NCI-H524 treated with DMSO at 0.1 percent for 48 hours (cell line): ENCODE measurements at places on chromosomes 3 and 15.

DNA sequence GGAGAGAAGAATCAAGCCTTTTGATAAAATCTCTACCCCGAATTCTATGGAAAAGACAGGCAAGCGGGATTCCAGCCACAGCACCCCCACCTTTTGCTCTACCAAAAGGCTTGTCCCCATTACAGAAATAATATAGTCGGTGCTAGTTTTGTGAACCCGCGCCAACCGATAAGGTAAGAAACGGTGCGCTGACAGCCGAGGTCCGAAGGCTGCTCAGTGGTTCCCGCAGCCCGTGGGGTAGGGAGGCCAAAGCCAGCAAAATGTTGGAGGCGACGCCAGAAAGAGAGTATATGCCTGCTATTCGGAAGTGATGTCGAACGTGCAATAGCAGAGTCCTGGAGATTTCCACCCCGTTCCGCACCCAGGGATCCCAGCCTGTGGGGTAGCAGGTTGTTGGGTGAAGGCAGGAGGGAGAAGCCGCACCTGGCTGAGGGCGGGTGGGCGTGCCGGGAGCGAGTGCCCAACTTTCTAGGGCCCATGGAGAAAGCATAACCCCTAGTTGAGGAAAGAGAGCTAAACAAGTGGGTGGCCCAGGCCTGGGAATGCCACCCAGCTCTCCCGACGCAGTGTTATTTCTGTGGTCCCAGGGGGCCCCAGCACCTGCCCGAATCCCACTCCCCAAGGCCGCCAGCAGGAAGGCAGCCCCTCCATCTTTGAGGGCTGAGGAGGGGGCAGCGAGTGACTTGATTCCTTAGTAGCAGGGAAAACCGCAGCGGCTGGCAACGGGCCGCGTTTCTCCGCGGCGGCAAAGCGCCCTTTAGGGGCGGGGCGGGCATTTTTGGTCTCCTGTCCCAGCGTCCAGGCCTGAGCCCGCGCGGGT, 7.9 kb upstream of the SOX2 start:
- DNase-seq, result no peak

DNA sequence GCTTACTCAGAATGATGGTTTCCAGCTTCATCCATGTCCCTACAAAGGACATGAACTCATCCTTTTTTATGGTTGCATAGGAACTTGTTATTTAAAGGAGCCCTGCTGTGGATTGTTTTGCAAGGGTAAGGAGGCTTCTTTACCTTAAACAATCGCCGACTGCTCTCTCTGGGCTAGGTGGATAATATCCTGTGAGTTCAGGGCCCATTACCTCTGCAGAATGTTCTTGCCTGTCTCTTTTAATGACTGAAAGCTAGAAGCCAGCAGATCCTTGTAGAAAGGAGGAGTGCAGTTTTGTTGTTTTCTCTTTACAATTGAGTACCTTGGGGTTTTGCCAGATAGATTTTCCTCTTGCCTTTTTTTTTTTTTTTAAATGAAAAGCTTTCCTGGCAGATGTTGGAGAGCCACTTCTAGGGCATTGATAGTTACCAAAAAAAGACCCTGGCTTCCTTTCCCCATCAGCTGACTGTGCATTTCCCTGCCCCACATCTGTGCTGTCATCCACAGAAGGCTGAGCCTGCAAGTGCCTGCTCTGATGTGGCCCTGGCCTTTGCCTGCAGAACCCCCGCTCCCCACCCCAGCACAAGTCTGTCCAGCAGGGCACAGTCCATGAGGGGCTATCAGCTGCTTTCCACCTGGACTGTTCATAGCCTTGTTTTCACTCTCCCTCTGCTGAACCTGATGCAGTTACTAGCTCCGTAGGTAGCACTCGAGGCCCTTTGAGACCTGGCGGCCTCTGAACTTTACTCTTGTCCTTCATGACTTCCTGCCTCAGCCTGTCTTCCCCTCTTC, 113.1 kb downstream of the CHCHD6 start:
- peak; percentile 43 for DNase-seq

GRCh38 chr3:58565621-58566397, 11.4 kb downstream of the FAM107A start:
- DNase-seq, result no peak

DNA sequence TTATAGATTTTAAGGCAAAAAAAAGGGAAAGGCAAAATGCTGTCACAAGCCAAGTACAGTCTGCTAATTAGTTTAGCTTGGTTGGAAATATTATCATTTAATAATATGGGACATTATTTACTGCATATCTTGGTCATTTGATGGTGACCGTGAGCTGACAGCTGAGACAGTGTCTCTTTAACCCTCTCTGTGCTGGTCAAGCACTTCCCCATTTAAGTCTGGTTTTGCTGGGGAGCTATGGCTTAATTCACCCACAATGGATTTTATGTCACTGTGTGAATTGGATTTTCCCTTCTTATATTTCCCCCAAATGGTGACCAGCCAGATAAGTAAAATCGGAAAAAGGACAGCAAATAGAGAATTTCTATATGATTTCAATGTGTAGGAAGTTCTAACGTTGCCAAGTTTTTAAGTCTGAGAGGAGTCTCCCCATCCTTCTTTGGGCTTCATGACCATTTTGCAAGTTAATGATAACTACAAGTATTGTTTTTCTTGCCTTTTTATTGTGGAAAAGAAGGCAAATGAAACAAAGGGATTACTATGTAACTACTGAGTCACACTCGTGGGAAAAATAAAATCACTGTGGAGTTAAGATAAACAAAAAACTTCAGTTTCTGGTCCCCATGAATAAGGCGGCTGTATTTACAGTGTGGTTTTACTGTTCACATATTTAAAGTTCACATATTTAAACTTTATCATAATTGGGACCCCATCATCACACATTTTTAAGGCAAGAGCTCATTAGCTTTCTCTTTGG, 373.5 kb downstream of the NR2F2 start:
- no peak for DNase-seq

- no peak for DNase-seq
Observed at GRCh38 chr3:189621948-189622603, 9.1 kb upstream of the TP63 start.

DNA sequence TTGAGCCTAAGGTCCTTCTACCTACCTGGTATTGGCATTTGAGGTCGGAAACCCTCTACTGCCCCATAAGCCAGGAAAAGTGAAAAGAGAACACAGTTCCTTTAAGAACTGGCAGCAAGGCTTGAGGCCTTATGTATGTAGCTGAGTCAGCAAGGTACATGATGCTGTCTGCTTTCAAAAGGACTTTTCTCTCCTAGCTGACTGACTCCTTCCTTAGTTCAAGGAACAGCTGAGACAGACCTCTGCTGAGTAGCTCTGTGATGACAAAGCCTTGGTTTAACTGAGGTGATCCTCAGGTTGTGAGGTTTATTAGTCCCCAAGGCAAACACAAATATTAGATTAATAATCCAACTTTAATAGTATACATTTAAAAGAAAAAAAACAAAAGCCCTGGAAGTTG, 45.8 kb downstream of the ADPGK start:
- no peak for DNase-seq

- no peak for DNase-seq
Observed at GRCh38 chr15:31550211-31550977, 223.8 kb downstream of the KLF13 start.

- DNase-seq, result no peak
Observed at GRCh38 chr15:97841558-97841957, 118.9 kb upstream of the ARRDC4 start.

GRCh38 chr3:22263042-22263441, 512.0 kb upstream of the ZNF385D start:
- DNase-seq, result no peak

DNA sequence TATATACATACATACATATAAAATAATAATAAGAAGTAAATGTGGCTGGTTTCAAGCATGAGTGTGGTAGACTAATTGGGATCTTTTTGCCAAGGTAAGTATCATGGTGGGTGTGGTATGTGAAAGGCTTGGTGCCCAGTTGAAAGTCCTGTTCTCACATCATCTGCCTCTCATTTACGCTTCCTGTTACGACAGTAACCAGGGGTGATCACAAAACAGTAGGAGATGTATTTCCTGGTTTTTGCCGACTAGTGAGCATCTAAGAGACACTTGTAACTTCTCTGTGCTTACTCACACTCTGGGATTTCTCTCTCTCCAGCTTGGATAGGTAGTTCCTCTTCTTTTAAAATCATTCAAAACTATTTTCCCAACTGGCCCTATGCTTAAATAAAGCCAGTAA, 1028.3 kb upstream of the NR2F2 start:
- DNase-seq, result no peak

GRCh38 chr15:67678993-67679392, 136.5 kb downstream of the MAP2K5 start:
- no peak for DNase-seq

- DNase-seq, result no peak
Observed at GRCh38 chr15:31803388-31803884, 226.9 kb upstream of the CHRNA7 start.

GRCh38 chr3:104629038-104629437, 737.7 kb upstream of the ALCAM start:
- no peak for DNase-seq

DNA sequence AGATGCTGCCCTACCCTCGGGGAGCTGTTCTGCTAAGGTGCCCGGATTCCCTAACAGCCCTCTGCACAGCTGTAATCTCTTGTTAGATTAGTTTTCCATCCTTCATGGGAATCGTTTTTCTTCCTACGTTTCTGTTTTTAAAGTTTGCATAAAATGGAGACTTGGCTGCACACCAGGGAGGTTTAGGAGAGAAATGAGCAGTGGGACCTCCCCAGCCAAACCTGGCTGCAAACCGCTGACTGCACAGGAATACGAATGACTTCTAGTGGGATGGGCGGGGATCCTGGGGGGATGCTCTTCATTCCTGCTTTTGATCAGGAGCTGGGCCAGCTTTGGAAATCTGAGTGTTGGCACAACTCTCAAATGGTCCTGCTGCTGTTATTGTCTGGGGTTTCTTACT, 77.5 kb downstream of the THSD4 start:
- DNase-seq, result no peak

- no peak for DNase-seq
Observed at GRCh38 chr3:60475096-60475495, 776.2 kb downstream of the FHIT start.

DNA sequence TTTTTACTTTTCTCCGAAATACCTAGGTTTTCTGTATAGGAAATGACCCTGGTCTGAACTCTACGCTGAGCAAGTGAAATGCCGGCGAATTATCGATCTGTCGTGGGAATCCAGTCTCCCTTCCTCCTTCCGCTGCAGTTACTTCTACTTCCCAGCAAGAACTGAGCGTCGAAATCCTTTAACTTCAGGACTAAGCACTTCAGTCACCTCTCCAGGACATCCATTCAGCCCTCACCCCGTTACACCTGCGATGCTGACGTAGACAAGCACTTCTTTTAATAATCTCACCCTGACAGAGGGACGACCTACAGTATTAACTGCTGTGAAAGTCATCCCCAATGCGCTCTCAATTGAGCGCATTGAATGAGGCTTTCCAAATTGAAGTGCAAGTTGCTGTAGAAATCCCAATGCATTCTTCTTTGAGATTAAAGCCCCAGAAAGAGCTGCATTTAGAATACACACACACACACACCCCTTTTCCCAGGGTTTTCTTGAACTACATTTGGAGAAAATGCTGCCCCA, 1.3 kb downstream of the TOP2B start:
- peak; percentile 41 for DNase-seq

DNA sequence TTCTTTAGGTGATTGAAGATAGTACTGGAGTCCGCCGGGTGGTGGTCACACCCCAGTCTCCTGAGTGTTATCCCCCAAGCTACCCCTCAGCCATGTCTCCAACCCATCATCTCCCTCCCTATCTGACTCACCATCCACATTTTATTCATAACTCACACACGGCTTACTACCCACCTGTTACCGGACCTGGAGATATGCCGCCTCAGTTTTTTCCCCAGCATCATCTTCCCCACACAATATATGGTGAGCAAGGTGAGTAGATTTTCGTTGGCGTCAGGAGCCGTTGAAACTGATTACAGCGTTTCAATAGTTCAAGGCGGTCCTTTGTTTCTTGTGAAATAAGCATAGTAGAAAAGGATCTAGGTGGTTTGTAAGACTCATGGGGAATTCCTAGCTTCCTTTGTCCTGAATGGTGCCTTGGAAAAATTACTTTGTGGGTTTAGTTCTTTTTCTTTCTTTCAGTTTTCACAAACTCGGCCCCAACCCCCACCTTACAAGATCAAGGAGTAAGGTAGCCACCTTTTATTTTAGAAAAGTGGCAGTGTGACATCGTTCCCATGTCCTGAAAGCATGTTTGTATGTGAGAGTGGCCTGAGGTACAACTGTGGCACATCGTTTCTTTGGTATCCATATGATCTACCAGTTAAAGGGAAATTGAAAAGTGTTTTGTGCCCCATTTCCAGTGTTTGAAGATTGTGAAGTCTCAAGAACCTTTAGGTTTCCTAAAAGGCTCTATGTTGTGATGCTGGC, 200.6 kb downstream of the GHSR start:
- no peak for DNase-seq

DNA sequence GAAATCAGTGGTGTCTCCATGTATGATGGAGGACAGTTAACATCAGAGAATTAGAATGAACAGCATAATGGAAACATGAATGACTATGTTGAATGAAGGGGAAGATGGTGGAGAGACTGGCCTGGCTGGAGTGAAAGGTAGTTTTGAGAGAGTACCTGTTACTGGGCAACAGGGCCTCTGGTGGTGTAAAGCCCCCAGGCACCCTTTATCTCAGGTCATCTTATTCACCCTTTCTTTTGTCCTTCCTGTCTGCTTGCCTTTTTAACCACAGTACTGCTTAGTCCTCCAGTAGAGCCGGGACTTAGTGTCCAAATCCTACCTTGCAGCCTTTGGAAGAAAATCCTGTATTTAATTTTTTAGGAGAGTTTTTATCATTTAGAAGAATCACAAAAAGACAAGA, 6.2 kb downstream of the IREB2 start:
- DNase-seq, result no peak

- no peak for DNase-seq
Observed at GRCh38 chr15:91407269-91407889, 307.3 kb downstream of the SV2B start.

- DNase-seq, result no peak
Observed at GRCh38 chr15:60679256-60679655, 200.3 kb upstream of the ICE2 start.

GRCh38 chr15:64011736-64012135, 34.5 kb downstream of the DAPK2 start:
- no peak for DNase-seq

- no peak for DNase-seq
Observed at GRCh38 chr3:173993299-173993698, 595.8 kb downstream of the NLGN1 start.

GRCh38 chr3:149514471-149514870, 40.0 kb downstream of the TM4SF4 start:
- DNase-seq, result no peak

- DNase-seq, result no peak
Observed at GRCh38 chr15:39581793-39582285, 960 bp downstream of the THBS1 start.

GRCh38 chr3:25468866-25469319, 40.8 kb downstream of the RARB start:
- no peak for DNase-seq

- DNase-seq, result no peak
Observed at GRCh38 chr15:80177156-80177555, 24.4 kb downstream of the FAH start.

- no peak for DNase-seq
Observed at GRCh38 chr3:130997289-130997688, 29.3 kb downstream of the ASTE1 start.
